ENCODE measurements at places on chromosomes 7 and 10. TPM values are rescaled to one million over a fixed set of nuclear protein-coding genes. Genes with fewer than 3 reads are reported as not detected.

TAS2R41 gene
- not detected for total RNA-seq

GRCh38 chr7:112481833-112482670 lies 1.3 kb downstream of the LSMEM1 start:
- no peaks in the 10 kb centered on the region for H3K27me3 ChIP-seq
- H3K27ac ChIP-seq, result peak overlapping the region; percentile 53
- peaks cover 2% of the 10 kb centered on the region for H3K4me1 ChIP-seq
- peak; percentile 29 for DNase-seq

PTER gene
- 16.8 TPM for total RNA-seq

DNA sequence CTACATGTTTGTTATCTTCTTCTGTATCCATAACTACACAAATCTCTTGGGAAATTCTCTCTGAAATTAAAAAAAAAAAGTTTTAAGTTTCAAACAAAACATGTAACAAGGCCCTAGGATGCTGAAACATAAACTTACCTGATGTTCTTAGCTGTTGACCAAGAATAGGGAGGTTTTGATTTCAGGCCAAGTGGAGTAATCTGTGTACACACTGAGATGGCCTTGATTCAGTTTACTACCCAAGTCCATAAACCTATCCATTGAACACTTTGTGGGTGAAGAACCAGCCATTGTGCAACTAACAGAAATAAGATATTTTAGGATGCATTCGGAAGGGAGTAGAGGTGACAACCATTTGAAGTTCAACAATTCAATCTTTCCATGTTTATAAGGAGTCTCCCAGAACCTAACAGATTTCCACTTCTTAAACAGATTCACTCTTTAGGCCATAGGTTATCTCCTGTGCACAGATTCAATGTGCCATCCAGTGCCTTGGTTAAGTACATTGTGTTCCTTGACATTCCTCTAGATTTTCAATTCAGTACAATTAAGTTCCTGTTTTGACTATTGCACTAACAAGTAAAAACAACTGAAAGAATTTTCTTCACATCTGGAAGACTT lies 143.1 kb downstream of the CRPPA start:
- no peak for DNase-seq
- no peak overlapping the region for H3K4me3 ChIP-seq
- H3K27me3 ChIP-seq, result no peaks in the 10 kb centered on the region
- no peak overlapping the region for H3K27ac ChIP-seq
- H3K4me1 ChIP-seq, result no peaks in the 10 kb centered on the region

- no peaks in the 10 kb centered on the region for H3K36me3 ChIP-seq
- no peak for DNase-seq
- peaks cover 2% of the 10 kb centered on the region for H3K27me3 ChIP-seq
- H3K4me1 ChIP-seq, result no peaks in the 10 kb centered on the region
- no peak overlapping the region for H3K27ac ChIP-seq
- H3K4me3 ChIP-seq, result no peak overlapping the region
Observed at GRCh38 chr10:75095631-75096030, 15.8 kb upstream of the SAMD8 start.

HOXA10 gene
- total RNA-seq, result 33.0 TPM

DNA sequence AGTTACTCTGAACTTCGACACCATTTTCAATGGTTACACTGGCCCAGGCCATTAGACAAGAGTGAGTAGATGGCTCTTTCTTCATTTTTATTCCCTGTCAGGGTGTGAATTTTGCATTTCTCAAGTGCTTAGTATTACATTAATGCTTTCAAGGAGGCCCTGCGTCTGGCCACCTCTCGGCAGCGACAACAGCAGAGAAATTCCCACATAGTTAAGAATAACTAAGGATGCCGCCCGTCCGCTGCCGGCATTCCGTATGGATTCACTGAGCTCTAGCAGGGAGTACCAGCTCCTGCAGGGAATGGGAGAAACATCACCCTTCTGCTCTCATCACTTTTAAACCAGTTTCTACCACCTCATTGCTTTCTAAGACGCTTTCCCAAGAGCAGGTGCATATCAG lies 153.6 kb downstream of the TCERG1L start:
- no peaks in the 10 kb centered on the region for H3K4me1 ChIP-seq
- H3K27me3 ChIP-seq, result no peaks in the 10 kb centered on the region
- no peak for DNase-seq
- no peak overlapping the region for H3K4me3 ChIP-seq
- no peaks in the 10 kb centered on the region for H3K36me3 ChIP-seq

DNA sequence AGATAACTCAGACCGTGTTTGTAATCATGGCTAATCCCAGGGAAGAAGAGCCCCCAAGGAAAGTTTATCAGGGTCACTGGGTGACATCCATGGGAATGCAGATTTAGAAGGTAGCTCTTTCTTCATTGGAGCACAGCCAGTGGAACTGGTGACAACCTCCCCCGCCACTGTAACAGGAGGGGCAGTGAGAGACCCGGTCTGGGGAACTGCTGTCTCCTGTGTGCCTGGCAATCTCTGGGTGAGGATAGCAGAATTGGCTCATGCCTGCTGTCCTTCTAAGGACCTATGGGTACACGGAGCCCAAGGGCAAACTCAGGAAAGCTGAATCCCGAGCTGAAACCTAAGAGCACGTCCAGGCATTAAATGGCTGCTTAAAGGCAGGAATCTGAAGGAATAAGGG lies 341.6 kb downstream of the ABCA13 start:
- no peaks in the 10 kb centered on the region for H3K27me3 ChIP-seq
- no peak overlapping the region for H3K27ac ChIP-seq
- H3K4me1 ChIP-seq, result no peaks in the 10 kb centered on the region

DNA sequence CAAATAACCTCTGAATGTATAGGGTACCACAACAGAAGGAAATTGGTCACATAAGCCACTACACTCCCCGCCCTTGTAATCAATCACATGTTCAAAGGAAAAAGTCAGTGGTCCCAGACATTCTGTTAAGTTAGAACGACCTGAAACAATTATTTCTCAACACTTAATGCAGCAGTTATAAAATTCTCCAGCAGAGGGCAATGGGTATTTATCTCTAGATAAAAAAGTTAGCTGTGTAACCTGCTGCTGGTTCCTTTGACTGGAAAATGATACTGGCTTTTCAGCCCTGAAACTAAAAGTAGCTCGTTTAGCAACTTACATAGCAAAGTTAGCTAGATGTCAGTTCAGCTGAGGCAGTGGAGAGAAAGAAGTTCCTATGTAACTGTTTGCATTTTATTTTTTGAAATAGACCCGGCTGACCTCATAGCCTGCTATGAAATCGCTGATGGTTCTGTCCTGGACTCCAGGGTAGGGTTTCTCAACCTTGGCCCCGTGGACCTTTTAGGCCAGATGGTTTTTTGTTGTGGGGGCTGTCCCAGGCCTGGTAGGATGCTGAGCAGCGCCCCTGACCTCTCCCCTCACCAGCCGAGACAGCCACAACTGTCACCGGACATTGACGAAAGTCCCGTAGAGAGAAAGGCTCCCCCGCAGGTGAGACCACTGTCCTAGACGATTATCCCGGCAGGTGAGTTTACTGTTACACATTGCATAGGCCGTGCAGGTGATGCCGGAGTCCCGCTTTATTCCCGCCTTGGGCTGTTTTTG lies 40.2 kb upstream of the PROSER2 start:
- no peak overlapping the region for H3K4me3 ChIP-seq
- DNase-seq, result no peak
- H3K27me3 ChIP-seq, result no peaks in the 10 kb centered on the region
- H3K27ac ChIP-seq, result no peak overlapping the region
- no peaks in the 10 kb centered on the region for H3K36me3 ChIP-seq
- no peaks in the 10 kb centered on the region for H3K4me1 ChIP-seq

DNA sequence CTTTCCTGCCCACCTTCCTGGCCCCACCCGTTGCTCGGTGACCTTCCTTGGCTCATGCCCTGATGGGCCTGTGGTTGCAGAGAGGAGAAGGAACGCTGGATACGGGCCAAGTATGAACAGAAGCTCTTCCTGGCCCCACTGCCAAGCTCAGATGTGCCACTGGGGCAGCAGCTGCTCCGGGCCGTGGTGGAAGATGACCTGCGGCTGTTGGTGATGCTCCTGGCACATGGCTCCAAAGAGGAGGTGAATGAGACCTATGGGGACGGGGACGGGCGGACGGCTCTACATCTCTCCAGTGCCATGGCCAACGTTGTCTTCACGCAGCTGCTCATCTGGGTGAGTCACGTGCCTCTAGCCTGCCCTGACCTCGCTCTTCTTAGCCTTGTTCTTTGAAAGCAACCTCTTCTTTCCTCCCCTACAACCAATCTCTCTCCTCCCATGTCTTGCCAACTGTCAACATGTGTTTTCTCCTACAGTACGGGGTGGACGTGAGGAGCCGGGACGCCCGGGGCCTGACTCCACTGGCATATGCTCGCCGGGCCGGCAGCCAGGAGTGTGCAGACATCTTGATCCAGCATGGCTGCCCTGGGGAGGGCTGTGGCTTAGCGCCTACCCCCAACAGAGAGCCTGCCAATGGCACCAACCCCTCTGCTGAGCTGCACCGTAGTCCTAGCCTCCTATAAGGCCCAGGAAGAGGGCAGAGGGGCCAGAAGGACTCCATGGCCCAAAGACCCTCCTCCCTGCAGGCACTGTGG lies 24.1 kb downstream of the GBX1 start:
- H3K4me1 ChIP-seq, result no peaks in the 10 kb centered on the region
- peaks cover 13% of the 10 kb centered on the region for H3K36me3 ChIP-seq
- no peaks in the 10 kb centered on the region for H3K27me3 ChIP-seq
- H3K27ac ChIP-seq, result no peak overlapping the region
- no peak overlapping the region for H3K4me3 ChIP-seq
- DNase-seq, result peak; percentile 4

KCNH2 gene
- total RNA-seq, result 22.4 TPM

DNA sequence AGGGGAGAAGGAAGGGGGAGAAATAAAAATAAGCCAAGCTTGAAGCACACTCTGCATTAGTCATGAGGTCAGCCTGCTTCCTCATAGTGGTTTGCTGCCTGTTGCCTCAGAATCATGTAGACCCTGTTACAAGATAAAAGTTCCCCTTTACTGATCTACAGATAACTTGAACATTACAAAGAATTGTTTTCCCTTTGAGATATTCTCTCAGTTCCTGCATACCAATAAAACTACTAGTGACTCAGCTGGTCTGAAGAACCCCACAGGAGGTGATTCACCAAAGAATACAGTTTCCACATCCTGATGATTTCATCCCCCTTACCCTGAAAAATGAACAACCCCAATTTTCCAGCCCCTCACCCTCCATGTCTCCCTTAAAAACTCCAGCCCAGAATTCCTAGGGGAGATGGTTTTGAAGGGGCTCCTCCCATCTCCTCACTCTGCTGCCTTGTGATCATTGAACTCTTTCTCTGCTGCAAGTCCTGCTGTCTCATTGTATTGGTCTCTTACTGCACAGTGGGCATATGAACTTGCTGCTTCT lies 31.5 kb upstream of the NRP1 start:
- no peaks in the 10 kb centered on the region for H3K36me3 ChIP-seq
- no peaks in the 10 kb centered on the region for H3K4me1 ChIP-seq
- no peaks in the 10 kb centered on the region for H3K27me3 ChIP-seq

DNA sequence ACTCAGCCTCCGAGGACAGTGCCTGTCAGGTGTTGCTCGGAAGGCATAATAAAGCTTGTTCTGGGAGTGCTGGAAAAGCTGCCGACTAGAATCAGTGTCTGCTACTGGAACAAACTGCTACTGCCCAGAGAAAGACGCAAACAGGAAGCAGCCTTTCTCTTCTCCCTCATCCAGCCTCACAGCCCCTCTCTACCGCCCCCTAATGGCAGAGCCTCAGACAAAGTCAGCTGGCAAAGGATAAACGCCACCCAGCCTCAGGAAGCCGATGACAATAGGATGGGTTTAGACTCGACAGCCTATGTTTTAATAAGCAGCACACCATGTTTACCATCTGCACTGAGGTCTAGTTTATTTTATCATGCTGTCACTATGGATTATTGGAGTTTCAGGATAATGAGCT lies 169.5 kb upstream of the LYZL1 start:
- H3K27ac ChIP-seq, result no peak overlapping the region
- DNase-seq, result peak; percentile 72
- no peaks in the 10 kb centered on the region for H3K36me3 ChIP-seq

VAX1 gene
- not detected for total RNA-seq

GRCh38 chr10:4121502-4122380 lies 336.7 kb upstream of the KLF6 start:
- peak; percentile 32 for DNase-seq
- no peaks in the 10 kb centered on the region for H3K36me3 ChIP-seq
- H3K4me3 ChIP-seq, result no peak overlapping the region

- DNase-seq, result no peak
- H3K27me3 ChIP-seq, result no peaks in the 10 kb centered on the region
- H3K36me3 ChIP-seq, result no peaks in the 10 kb centered on the region
Observed at GRCh38 chr7:154438571-154439367, 386.6 kb downstream of the DPP6 start.

DNA sequence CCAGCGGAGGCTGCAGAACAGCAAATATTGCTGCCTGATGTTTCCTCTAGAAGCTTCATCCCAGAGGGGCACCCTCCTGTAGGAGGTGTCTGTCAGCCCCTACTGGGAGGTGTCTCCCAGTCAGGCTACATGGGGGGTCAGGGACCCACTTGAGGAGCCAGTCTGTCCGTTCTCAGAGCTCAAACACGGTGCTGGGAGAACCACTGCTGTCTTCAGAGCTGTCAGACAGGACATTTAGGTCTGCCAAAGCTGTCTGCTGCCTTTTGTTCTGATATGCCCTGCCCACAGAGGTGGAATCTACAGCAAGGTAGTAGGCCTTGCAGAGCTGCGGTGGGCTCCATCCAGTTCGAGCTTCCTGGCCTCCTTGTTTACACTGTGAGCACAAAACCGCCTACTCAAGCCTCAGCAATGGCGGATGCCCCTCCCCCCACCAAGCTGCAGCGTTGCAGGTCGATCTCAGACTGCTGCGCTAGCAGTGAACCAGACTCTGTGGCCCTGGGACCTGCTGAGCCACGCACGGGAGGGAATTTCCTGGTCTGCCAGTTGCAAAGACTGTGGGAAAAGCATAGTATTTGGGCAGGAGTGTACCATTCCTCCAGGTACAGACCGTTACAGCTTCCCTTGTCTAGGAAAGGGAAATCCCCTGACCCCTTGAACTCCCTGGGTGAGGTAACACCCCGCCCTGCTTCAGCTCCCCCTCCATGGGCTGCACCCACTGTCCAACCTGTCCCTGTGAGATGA lies 17.7 kb upstream of the MINDY3 start:
- H3K27me3 ChIP-seq, result peaks cover 19% of the 10 kb centered on the region
- DNase-seq, result no peak
